Stimulated activated CD8-positive, alpha-beta memory T cell treated with anti-CD3 and anti-CD28 coated beads, Interleukin-4, amount 100 ng/mL, for 1 hour (primary cell): ENCODE measurements at places on chromosomes 11 and 22.

- no peak for DNase-seq
Measured at GRCh38 chr11:69267395-69267805, 26.6 kb upstream of the MYEOV start.

- no peak for DNase-seq
Measured at GRCh38 chr11:3954448-3955298, 99.2 kb downstream of the STIM1 start.

- DNase-seq, result no peak
Measured at GRCh38 chr11:20912922-20913512, 243.6 kb downstream of the NELL1 start.

- no peak for DNase-seq
Measured at GRCh38 chr11:102946237-102946636, 9.3 kb downstream of the MMP13 start.

- DNase-seq, result no peak
Measured at GRCh38 chr22:39721206-39722031, 150.9 kb downstream of the CACNA1I start.

- no peak for DNase-seq
Measured at GRCh38 chr22:42560781-42561180, 7.0 kb downstream of the SERHL2 start.

GRCh38 chr22:28375761-28376534 is 303.7 kb downstream of the TTC28 start:
- no peak for DNase-seq

DNA sequence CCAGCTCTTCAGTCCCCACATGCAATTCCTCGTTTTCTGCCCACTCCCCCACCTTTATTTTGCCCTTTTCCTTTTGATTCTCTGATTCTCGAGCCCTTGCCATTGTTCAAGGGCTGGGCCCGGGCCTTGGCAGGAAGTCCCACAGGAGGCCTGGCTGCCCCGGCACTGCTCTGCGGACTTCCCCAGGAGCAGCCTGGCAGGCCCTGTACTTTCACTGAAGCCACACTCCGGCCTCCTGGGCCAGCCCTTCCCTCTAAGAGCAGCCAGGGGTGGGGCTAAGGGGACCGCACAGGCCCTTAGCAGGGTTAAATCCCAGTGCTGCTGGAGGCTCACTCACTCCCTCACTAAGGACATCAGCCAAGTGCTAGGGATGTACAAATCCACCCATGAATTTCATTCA is 4.1 kb downstream of the LRRC32 start:
- DNase-seq, result no peak

DNA sequence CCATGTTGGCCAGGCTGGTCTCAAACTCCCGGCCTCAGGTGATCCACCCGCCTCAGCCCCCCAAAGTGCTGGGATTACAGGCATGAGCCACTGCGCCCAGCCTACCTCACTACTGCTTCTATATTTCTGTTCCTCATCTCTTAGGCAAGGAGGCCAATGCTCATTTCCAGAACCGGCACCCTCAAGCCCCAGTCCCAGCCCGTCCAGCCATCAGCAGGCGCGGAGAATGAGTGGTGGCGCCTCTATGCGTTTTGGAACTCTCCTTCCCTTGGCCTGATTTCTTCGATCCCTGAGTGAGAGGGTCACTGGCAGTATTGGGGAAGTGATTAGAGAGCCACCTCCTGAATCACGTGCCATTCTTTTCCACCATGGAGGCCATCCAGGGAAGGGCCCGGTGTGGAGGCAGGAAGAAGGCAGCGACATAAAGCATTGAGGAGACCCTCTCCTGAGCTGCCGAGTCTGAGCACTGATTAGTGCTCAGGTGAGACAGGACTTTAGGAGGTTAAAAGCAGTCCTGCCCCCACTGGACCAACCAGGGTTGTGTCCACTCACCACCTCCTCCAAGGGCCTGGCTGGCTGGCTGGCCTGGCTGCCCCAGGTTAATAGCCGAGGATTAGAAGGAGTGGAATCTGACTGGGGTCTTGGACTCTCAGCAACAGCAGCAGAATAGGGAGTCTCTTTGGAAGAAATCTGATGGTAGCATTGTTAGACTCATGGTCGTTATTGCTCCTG is 8.7 kb downstream of the GRIK4 start:
- no peak for DNase-seq

- DNase-seq, result no peak
Measured at GRCh38 chr11:69377029-69377952, 83.3 kb downstream of the MYEOV start.

DNA sequence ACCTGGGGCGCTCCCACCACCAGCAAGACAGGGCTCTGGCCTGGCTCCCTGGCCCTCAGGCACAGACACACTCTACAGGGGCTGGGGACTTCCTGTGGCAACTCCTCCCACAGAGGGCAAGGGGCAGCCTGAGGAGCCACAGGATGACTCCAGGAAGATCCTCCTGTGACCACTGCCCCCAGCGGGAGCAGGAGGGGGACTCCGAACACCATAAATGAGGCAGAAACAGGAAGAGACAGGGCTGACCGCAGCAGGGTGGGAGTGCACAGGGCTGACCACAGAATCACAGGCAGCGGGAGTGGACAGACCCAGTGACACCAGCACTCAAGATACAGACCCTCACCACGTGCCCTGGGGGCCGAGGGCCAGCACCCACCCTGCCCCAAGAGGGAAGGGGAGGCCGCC is 10.8 kb downstream of the ARAP1 start:
- no peak for DNase-seq

DNA sequence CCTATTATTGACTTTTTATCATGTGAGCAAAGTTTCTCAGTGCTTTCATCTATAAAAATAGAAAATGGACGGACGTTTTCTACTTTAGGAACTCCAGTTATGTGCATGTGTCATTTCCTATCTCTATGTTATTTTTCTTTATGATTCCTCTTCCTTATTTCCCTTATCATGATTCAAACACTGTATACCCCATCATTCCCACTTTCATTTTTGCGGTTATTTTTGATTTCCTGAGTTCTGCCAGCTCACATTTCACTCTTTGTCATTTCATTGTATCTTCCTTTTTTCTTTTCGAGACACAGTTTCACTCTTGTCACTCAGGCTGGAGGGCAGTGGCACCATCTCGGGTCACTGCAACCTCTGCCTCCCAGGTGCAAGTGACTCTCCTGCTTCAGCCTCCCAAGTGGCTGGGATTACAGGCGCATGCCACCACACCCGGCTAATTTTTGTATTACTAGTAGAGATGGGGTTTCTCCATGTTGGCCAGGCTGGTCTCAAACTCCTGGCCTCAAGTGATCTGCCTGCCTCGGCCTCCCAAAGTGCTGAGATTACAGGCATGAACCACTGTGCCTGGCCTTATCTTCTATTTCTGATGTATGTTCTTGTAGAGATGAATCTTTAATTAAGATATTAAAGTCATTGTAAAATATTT is 21.5 kb downstream of the C11orf58 start:
- no peak for DNase-seq

DNA sequence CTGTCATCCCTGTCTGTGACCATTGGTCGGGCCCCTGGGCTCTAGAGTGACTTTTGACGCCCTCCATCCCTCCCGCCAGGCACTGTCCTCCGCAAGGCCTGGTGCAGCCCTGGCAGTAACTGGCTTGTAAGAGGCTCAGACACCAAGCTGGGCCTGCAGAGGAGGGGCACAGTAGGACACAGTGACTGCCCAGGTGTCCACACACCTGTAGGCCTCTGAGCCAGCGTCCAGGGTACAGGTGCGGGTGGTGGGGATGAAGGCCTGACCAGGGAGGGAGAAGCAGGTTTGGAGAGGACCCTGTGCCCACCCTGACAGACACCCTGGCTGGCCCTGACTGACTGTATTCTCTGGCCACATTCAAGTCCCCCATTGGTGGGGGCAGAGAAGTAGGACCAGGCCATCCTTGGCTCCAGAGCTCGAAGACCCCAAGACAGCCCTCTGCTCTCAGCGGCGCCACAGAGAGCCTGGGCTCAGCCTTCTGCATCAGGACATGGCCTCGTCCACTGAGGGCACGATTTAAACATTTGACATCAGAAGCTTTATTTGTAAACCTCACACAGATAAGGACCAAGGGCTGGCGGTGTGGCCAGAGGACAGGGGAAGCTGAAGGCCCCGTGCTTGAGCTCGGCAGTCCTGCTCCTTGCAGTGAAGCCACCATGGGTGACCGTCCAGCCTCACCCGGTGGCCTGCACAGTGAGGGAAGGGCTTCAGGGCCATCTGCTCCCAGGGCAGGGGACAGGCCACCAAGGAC is 31.4 kb downstream of the PPIL2 start:
- DNase-seq, result no peak

DNA sequence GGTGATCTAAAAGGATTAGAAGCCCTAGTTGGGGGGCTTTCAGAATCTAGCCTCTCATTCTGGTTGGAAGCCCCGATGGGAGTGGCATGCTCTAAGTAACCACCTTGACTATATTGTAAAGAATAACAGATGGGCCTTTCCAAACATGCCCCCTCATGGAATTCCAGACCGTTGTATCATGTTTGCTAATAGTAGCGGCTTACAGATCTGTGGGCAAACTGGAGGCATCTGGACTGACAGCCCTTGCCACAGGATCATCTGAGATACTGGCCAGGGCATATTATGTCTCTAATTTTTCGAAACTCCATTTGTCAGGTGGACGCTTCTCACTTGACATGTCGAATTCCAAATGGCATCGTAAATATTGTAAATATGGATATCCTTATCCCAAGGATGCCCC is 10.5 kb downstream of the APIP start:
- no peak for DNase-seq
